ENCODE measurements at places on chromosomes 3 and 15.

GRCh38 chr3:180932819-180933218 is 20.3 kb downstream of the FXR1 start:
- no peak for DNase-seq

GRCh38 chr3:193796089-193796488 is 203.1 kb downstream of the OPA1 start:
- peak; percentile 48 for DNase-seq

DNA sequence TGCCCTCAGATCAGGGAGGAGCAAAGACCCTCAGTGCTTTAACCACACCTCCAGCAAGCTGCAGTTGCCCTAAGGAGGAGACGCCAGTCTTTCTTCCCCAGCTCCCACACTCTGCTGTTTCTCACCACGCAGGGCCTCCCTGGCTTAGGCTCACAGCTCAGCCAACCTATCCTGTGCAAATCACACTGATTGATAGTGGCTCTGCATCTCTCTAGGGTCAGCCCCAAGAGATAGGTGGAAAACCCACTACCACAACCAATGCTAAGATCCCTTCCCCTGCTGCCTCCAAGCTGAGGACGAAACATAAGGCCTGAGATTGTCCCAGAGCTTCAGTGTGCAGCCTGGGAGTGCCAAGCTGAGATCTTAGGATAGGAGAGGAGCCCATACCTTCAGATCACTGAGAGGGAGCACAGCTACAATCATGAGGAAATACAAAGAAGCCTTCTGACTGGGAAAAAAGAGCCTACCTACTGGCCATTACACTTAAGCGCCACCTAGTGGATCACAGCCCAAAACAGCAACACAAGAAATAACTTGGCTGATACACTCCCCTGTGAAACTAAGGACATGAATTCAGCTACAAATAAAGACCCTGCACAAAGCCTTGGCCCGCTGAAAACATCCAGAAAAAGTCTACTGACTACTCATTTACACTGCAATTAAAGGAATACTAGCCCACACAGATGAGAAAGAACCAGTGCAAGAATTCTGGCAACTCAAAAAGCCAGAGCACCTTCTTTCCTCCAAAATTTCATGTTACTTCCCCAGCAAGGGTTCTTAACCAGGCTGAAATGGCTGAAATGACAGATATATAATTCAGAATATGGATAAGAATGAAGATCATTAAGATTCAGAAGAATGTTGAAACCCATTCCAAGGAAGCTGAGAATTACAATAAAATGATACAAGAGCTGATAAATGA is 271.5 kb upstream of the DCBLD2 start:
- DNase-seq = peak; percentile 78

GRCh38 chr3:194348354-194348753 is 2.8 kb downstream of the CPN2 start:
- no peak for DNase-seq

DNA sequence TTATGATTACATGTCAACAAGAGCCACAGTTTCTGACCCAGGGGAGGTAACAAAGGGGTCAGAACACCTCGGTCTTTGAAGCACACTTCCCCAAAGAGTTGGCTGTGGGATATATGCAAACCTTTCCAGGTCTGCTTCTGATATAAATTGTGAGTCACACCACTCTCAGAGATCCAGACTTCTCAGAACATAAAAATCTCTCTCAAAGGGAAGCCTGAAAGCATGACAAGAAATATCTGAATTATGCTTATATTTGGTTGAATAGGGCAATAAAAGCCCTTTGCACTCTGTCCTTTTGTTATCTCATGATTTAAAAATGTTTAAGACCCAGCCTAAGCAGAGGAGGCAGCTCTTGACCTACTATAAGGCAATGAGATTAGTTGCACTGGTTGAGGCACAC is 56.8 kb downstream of the MYH15 start:
- no peak for DNase-seq

DNA sequence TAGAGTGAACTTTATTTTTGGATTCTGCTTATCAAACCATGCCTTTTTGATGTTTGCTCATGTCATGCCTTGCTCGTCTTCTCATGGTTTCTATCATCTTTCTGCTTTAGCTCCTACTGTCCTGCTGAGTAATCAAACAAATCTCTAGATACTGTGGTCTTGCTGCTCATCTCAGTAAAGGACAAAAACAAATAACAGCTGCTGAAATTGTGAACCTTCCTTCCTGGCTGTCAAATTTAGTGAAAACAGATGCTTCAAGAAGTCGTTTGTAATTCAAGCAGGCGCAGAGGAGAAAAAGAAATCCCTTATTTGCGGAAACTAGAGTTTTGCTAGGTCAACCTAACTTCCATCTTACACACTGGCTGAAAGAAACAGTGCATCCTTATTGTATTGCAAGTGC is 616.1 kb upstream of the ALCAM start:
- no peak for DNase-seq

DNA sequence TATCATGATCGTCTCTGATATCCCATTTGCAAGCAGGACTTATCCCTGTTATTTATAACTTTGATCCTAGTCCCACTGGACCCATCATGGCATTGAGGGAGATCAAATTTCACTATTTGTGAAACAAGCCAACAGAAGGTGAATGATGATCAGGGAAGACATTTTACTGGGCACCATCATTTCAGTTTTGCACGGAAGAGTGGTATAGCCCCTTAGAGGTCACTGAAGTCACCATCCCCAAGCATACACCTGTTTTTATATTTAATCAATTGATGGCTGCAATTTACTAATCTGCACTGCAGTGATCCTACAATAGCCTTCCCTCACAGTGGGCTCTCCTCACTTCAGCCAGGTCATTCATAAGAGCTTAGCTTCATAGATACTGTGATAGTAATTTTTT is 132.4 kb downstream of the FHIT start:
- no peak for DNase-seq

DNA sequence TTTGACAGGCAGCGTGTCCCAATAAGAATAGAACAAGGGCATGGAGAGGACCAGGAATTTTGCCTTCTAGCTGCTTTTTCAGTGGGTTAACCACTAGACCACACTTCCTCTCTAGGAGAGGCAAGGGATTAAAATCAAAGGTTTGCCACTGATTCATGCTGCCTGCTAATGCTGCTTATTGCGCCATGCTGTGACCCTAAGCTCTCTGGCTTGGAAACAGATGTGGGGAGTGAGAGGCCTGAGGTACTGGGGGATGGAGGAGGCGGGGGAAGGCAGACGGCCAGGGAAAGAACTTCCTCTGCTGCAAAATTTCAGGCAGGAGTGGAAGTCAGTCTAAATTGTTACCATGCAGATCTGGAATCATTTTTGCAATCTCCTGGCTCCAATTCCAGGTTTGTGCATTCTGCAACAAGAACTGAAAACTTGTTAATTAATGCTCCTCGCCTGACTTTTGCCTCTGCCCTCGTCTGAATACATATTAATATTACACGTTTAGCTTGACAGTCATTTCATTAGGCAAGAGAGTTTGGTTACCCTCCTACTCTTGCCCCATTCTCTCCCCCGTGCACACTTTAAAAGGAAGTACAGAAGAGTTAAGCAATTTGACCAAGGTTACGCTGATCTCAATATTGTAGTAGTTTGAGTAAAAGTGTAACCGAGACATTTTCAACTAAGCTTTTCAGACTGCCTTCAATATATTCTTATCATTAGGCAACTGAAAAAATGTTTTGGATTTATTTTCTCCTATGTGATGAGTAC is 121.7 kb upstream of the SPRED1 start:
- DNase-seq = no peak

- no peak for DNase-seq
These were observed 39.3 kb downstream of the CDCP1 start for GRCh38 chr3:45106874-45107273.

GRCh38 chr3:57160076-57160764 is 4.9 kb downstream of the IL17RD start:
- no peak for DNase-seq

- peak; percentile 7 for DNase-seq
These were observed 1.2 kb downstream of the CPA3 start for GRCh38 chr3:148866261-148866660.

GRCh38 chr15:101172501-101173071 is 79.3 kb downstream of the CHSY1 start:
- DNase-seq = no peak

GRCh38 chr15:68313501-68314410 is 36.2 kb downstream of the FEM1B start:
- DNase-seq = no peak

GRCh38 chr15:38555686-38556334 is 8.8 kb downstream of the RASGRP1 start:
- peak; percentile 33 for DNase-seq

DNA sequence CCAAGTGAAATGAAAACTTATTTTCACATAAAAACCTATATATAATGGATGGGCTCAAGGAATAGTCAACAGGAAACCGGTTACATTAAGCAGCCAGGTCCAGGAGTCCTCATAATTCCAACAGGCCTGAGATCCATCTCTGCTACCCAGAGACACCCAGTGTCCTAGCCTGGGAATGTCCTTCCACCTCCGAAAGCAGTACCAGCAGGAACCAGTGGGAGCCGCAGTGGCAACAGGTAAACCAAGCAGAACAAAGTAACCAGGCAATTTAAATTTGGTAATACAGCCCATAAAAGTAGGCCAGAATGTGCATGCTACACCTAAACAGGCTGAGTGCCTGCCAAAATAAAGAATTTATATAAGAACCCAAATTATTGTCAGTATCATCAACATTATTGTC is 195.6 kb downstream of the ZBBX start:
- DNase-seq = no peak

- DNase-seq = no peak
These were observed 83.3 kb downstream of the TMCO5A start for GRCh38 chr15:38017721-38018120.

DNA sequence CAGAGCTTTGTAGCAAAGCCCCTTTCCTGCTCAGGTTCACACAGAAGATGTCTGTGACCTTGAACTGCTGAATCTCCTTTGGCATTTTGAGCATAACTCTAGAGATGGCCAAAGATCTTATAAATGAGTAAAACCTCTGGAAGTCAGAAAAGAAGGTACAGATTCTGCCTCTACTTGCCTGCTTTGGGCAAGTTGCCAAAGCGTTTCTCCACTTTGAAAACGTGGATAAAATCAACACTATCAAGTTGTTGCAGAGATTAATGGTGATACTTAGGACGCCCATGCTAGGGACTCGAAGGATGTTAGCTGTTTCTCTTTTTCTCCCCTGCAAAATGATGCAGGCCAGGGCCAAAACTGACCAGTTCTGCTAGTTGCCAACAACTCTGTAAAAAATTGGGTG is 68.0 kb upstream of the CMTM7 start:
- no peak for DNase-seq

- no peak for DNase-seq
These were observed 17.6 kb downstream of the RLBP1 start for GRCh38 chr15:89203705-89204273.

- no peak for DNase-seq
These were observed 171.4 kb upstream of the HES1 start for GRCh38 chr3:193964517-193964880.

GRCh38 chr3:176942305-176942704 is 255.0 kb downstream of the TBL1XR1 start:
- DNase-seq = no peak

DNA sequence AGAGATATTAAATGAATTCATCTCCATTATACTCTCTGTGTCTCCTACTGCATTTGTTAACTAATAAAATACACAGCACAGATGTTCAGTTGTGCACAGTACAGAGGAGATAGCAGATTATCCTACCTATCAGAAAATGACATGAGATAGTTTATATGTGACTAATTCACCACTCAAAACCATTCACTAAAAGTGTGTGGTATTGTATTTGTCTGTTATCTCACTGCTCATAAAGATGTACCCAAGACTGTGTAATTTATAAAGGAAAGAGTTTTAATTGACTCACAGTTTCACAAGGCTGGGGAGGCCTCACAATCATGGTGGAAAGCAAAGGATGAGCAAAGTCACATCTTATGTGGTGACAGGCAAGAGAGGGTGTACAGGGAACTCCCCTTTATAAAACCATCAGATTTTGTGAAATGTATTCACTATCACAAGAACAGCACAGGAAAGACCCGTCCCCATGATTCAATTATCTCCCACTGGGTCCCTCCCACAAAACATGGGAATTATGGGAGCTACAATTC is 936.3 kb downstream of the ROBO1 start:
- no peak for DNase-seq

DNA sequence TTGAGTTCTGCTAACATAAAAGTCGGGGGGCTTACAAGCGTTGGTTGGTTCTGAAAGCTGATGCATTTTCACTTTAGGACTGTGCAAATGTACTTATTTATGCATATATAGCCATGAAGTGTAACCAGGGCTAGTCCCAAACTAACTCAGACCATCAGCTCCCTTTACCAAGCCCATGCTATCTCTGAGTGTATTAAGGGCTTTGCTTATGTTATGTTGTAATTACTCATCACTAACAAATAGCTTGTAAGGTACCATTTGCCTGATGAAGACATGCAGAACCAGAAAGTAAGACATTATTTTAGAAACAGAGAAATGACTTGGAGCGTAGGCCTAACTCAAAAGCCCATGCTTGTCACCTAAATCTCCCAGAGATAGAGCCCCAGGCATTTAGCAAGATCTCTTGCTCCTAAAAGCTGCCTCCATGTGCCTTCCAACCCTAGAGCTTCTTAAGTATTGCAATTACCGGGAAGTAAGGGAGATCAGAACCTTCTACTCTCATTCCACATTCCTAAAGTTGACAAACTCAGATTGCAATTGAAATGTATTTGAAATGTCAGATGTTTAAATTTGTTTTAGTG is 362.9 kb upstream of the RBMS3 start:
- DNase-seq = no peak

DNA sequence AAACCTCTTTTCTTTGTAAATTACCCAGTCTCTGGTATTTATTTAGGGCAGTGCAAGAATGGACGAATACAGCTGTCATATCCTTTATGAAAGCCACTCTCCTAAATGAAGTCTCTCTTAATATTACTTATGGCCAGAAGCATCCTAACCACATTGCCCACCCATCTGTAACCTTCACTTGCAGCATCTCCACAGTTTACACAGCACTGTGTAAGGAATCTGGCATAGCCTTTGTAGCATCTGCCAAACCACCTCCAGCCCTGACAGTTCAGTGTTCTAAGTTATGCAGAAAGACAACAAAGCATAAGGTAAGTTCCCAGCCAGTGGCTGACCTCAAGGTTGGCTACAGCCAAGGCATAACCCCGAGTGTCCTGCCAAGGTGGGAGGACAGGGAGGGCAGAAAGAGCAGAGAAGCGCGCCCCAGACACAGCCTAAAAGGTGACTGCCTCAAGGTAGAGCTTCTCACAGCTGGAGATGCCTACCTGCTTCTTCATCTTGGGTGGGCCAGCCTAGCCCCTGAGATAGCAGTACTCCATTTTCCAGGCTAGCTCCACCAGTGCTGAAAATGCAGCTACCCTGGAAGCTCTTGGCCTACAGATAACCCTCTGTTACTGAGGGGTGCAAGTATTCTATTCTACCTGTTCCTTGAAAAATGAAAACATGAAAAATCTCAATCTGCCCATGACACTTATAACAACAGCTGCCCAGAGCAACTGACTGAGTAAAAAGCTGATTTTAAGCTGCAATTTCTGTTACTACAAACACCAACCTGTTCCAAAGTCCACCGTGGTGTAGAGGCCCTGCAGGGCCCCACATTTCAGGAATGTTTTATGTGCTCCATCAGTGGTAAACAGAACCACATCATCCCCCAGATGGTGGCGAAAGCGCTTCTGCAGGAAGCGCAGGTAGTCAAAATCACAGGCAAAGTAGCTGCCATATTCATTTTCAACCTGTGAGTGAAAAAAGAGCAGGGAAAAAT is 39.3 kb downstream of the GLB1 start:
- no peak for DNase-seq

- peak; percentile 23 for DNase-seq
These were observed 17.8 kb upstream of the ABHD2 start for GRCh38 chr15:89070197-89071124.
